ENCODE measurements at places on chromosomes 12 and 14. TPM values are rescaled to one million over a fixed set of nuclear protein-coding genes. Genes with fewer than 3 reads are reported as not detected.

Gene DDN
- 0.43 TPM for polyA plus RNA-seq

Gene CKAP4
- polyA plus RNA-seq, result 31.0 TPM

Gene CCDC177
- polyA plus RNA-seq, result 0.07 TPM

Gene TMEM179
- 11.8 TPM for polyA plus RNA-seq

Gene WDHD1
- 8.1 TPM for polyA plus RNA-seq

Gene TAS2R19
- 0.87 TPM for polyA plus RNA-seq

Gene PPP1R36
- polyA plus RNA-seq, result 2.6 TPM

Gene ADSS1
- polyA plus RNA-seq, result 6.3 TPM

Gene ZNF219
- polyA plus RNA-seq, result 45.2 TPM

Gene TBC1D30
- 14.3 TPM for polyA plus RNA-seq

Gene KRT6C
- polyA plus RNA-seq, result not detected
